ENCODE measurements at places on chromosomes 1 and 21.

- DNase-seq = no peak
Observed at GRCh38 chr1:76501586-76502219, 365.6 kb upstream of the ST6GALNAC5 start.

DNA sequence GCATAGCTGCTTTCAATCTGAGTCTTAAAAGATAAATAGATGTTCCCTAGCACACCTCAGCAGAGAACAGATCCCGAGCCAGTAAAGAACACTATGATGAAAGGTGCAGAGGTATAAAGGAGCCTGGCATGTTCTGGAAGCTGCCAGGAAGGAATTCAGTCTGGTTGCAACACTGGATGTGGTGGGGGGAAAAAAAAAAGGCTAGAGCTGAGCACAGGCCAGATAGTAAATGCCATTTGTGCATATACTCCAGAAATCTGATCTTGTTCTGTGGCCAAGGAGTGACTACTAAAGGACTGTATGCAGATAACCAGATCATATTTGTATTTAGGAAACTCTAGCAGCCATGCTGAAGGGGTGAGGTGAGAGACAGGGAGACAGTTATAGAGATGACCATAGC lies 240.3 kb downstream of the VAV3 start:
- no peak for DNase-seq

- no peak for DNase-seq
Observed at GRCh38 chr21:42028766-42029425, 18.7 kb upstream of the ZBTB21 start.

DNA sequence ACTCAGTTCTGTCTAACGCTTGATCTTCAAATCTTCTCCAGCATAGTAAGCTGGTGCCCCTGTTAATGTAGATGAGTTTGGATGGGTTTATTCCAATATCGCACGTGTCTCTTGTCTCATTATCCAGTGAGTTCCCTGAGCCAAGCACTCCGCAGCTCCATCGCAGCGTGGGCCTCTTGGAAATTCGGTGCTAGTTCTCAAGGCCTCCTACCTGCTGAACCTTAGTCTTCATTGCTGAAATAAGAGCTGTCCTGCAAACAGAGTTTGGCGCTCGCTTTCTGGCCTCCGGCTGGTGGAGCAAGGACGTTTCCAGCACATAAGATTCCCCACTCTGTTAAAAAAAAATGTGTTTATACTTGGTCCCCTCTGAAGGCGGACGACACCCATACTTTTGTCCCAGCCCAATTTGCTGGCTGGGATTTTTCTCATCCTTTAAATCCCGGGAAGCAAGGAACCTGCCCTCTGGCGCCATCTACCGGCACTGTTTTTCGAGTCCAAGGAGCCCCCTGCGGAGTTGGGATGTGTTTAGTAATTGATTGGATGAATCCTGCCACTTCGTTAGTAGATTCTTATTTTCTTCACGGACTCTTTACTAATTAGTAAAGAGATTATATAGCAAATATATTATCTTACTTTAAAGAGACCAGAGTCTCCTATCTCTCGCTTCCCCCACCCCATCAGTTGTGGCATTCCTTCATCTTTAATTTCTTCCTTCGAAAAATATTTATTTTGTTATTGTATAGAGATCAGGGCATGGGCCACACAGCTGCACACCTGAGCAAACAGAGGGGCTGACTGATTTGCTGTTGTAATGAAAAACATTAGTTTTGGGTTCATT lies 14.7 kb downstream of the JUN start:
- DNase-seq = peak; percentile 30

DNA sequence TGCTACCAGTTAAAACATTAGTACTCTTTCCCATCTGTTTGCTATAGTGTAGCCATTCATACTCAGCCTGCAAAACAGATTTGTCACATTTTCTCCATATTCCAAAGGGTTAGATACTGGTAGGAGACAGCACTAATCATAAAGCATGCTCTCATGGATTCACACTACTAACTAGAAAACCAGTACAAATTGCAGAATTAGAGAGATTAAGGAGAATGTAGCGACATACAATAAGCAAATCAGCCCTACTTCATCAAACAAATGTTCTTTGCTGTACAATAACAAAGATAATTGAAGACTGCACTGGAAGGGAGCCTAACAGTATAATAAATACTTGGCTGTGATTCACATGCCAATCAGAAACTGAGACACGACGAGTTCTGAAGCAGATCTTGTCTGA lies 368.0 kb upstream of the PRMT6 start:
- DNase-seq = peak; percentile 62

DNA sequence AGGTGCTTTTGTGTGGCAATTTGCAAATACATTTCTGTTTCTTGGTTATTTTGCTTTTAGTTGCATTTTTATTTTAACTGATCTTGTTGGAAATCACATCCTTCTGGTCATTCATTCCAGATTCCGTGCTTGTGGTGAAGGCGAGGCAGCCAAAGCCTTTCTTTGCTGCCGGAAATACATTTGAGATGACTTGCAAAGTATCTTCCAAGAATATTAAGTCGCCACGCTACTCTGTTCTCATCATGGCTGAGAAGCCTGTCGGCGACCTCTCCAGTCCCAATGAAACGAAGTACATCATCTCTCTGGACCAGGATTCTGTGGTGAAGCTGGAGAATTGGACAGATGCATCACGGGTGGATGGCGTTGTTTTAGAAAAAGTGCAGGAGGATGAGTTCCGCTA lies 34.8 kb upstream of the CD101 start:
- no peak for DNase-seq

DNA sequence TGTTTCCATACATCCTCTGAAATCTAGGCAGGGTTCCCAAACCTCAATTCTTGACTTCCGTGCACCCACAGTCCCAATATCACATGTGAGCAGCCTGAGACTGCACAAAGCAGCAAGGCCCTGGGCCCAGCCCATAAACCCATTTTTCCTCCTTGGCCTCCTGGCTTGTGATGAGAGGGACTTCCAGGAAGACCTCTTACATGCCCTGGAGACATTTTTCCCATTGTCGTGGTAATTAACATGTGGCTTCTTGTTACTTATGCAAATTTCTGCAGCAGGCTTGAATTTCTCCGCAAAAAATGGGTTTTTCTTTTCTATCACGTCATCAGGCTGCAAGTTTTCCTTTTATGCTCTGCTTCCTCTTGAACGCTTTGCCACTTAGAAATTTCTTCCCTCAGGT lies 3.3 kb upstream of the PIGK start:
- no peak for DNase-seq

GRCh38 chr1:33328817-33329216 lies 7.9 kb upstream of the A3GALT2 start:
- no peak for DNase-seq

DNA sequence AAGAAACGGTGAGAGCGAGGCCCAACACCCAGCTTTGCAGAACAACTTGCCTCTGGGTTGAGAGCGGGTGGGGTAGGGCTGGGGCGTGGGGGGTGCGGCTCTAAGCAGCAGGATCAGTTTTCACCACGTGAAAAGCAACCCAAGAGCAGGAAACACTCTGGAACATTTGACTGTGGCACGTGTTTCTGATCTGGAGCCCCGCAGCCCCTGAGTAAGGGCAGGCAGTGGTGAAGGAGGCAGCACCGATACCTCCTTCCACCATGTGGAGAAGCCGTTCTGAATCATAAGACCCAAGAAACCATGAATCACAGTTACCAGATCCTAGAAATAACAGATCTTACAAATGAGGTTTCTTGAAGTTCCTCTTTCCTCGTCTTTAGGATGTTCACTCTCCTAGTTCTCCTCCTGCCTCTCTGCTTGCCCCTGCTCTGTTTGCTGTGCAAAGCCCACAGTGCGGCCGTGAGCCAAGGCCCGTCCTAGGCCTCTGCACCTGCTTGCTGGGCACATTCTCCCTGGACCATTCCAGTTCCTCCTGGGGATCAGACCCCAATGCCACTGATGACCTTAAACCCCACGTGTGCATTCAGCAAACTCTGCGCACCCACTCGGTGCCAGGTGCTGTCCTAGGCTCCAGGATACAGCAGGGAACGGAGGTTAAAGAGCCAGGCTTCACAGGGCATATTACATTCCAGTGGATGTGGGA lies 31.9 kb downstream of the SLC1A7 start:
- DNase-seq = no peak

DNA sequence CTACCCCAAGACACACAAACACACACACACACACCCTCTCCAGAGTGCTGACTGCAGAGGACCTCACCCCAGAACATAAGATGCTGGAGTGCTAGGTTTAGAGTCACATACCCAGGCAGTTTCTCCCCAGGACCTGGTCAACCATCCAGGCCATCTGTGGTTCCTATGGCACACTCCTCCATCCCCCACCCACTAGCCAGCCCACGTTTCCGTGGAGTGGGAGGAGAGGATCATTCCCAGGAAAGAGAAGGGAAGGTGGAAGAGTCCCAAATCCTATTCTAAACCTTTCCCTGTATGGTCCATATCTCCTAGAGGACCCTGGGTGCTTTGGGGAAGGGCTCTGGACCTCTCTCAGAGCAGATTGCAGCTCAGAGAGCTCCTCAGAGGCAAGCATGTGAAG lies 1.1 kb downstream of the KCNJ9 start:
- no peak for DNase-seq

- no peak for DNase-seq
Observed at GRCh38 chr1:161307892-161308638, 1.7 kb downstream of the MPZ start.

- no peak for DNase-seq
Observed at GRCh38 chr1:221234791-221235190, 355.5 kb downstream of the HLX start.

GRCh38 chr1:54460351-54460750 lies 54.2 kb upstream of the SSBP3 start:
- DNase-seq = no peak

DNA sequence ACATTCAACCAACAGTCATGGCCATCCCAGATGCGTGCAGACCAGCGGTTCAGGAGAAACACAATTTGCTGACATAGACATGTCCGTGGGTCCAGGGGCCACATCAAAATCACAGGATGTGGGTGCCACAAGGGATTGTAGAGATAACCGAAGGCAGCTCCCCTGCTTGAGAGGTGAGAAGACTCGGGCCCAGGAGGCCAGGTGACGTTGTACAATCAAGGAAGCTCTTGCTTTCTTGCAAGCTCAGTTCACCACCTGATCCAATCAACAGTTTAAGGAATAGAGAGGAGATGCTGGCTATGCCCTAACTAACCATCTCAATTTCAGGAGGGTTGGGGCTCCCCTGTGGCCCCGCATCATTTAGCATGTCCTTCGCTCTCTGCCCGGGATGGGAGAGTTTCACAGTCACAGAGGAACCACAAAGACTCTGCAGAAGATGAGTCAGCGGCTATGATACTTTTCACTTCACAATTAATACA lies 19.5 kb downstream of the UBASH3A start:
- no peak for DNase-seq

DNA sequence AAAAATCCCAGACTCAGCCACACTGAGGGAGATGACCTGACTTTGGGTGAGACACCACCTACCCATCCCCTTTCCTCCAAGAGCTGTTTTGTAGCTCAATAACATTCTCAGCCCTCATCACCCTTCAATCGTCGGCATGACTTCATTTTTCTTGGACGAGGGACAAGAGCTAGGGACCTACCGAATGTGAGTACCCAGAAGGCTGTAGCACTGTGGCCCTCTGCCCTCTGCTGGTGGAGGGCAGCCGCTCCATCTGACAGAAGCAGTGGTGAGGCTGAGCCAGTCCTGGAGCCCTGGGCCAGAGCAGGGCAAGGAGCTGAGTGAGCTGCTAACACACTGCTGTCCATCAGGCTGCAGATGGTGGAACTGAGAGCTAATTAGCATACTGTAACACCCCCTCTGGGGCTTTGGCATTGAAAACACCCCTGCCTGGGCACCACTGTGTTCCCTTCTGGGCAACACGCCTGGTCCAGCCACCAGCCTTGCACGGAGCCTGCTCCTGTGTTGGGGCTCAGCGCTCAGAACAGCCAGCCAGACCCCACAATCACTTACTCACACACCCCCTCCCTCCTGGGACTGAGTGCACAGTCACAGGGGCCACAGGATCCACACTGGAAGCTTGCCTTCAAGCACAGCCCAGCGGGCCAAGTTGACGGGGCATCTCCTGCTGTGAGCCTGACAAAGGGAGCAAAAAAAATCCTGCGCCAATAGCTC lies 18.3 kb upstream of the ALPL start:
- DNase-seq = peak; percentile 72

DNA sequence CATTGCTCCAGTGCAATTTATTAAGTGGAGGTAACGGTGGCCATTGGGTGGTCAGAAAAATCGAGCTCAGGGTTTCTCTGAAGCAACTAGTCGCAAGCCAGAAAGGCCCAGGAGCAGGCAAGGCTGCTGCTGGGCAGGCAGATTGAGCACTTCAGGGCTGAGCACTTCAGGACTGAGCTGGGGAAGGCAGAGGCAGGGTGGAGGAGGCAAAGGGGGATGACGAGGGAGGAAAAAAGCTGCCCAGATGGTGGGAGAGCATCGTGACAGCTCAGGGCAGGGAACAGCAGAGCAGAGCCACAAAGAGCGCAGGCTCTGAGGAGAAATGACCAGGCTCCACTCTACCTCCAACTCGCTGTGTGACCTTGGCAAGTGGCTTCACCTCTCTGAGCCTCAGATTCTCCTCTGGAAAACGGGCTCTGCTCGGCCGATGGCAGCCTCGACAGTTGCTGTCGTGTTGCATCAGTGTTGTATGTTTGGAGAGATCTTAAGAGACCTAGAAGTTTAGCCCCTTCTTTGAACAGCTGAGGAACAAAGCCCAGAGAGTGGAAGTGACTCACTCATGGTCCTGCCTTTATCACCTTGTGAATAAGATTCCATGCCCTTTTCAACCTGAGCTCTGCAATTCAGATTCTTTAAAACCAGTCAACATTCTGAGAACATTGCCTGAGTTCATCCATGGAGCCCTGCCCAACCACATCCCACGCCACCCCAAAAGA lies 141.4 kb downstream of the SYF2 start:
- no peak for DNase-seq

DNA sequence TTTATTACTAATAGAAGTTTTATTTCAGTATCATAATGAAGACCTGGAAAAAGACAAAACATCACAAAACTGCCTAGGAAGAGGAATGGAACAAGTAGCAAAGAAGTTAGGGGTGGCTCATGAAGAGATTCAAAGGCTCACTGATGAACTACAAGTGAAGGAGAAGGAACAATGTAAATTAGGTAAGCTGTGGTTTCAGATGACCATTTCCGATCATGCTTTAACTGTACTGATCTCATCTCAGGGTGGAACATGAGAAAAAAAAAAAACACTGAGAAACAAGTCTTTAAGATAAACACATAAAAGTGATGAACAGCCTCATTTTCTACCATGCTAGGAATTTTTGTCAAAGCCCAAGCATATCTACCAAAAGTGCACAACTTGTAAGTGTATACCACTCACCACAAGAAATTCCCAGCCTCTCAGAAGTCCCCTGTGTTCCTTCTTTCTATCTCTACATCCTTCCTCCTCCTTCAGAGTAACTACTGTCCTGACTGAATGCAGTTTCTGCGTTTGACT lies 19.6 kb downstream of the CCDC30 start:
- no peak for DNase-seq

GRCh38 chr1:109255678-109256077 lies 6.3 kb downstream of the CELSR2 start:
- DNase-seq = no peak

All from NCI-H446 treated with DMSO at 0.1 percent for 48 hours (cell line).